Stimulated activated CD4-positive, alpha-beta T cell treated with anti-CD3 and anti-CD28 coated beads, Interleukin-15, amount 100 ng/mL, for 48 hours (primary cell): ENCODE measurements at places on chromosomes 4 and X.

DNA sequence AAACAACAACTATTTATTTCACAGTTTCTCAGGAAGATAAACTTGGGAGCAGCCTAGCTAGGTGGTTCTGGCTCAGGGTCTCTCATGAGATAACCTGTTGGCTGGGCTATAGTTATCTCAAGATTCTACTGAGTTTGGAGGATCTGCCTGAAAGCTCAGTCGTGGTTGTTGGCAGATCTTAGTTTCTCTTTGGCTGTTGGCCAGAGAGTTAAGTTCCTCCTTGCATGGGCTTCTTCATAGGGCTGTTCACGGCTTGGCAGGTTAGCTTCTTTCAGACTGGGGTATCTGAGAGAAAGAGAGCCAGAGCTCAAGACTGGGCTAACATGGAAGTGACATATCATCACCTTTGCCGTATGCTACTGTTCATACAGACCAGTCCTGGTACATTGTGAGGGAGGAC, 28.7 kb downstream of the SEC24B start:
- no peak for DNase-seq

GRCh38 chrX:51837451-51837850, 56.0 kb upstream of the MAGED1 start:
- no peak for DNase-seq

- DNase-seq = no peak
Measured at GRCh38 chr4:40280586-40280985, 54.5 kb upstream of the CHRNA9 start.

GRCh38 chr4:74123065-74123728, 24.2 kb upstream of the CXCL2 start:
- no peak for DNase-seq

DNA sequence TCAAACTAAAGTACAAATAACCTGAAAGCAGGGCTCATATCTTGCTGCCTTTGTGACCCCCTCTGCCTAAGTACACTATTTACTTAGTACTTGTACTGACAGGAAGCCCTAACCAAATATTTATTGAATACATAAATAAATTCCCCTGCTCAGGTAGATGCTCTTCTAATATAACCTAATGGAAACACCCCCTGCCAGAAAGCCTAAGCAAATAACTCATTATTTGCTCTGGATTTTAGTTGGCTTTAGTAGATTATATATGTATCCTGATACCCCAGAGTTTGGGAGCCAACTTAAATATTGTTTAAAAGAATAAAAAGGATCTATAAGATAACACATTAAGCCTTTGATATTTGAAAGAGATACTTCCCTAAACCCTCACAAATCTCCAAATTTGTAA, 318.2 kb downstream of the PPP1R2C start:
- DNase-seq = no peak

GRCh38 chrX:9853307-9853706, 67.1 kb downstream of the SHROOM2 start:
- no peak for DNase-seq
